ENCODE measurements at places on chromosomes 7 and 10.

GRCh38 chr10:6119423-6119822, 30.6 kb downstream of the RBM17 start:
- no peak for DNase-seq

DNA sequence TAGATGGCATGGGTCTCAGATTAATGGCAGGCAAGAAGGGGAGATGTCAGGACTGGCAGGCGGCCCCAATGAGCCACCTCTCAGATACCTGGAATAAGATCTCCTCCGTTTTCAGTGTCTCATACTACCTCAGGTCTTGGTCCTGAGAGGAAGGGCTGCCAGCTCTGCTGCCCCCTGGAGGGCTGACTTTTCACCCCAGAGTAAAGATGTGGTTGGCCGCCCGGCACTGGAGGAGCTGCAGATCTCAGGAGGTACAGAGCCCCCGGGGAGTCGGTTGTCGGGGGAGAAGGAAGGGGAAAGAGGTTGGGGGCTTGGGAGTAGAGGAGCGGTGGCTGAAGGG, 642 bp upstream of the COL13A1 start:
- DNase-seq = peak; percentile 84

- DNase-seq = no peak
Observed at GRCh38 chr7:150410680-150411346, 31.7 kb downstream of the ZNF775 start.

GRCh38 chr7:35362341-35362740, 108.4 kb upstream of the TBX20 start:
- DNase-seq = no peak

DNA sequence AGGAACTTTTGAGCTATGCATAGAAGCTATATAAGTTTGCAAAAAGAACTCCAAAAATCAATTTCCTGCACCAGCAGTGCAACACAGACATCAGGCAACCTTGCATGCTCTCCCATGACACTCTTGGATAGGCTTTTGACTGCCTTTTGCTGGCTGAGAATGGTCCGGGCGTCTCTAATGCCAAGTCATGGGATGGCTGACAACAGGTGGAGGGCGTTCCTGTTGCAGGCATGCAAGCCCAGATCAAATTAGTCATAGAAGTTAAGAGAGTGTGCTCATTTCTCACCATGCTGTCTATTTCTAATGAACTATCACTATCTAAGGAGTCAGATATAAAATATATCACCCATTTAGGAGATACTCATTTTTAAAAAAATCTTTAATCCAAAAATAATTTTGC, 8.4 kb downstream of the PLCE1 start:
- no peak for DNase-seq

DNA sequence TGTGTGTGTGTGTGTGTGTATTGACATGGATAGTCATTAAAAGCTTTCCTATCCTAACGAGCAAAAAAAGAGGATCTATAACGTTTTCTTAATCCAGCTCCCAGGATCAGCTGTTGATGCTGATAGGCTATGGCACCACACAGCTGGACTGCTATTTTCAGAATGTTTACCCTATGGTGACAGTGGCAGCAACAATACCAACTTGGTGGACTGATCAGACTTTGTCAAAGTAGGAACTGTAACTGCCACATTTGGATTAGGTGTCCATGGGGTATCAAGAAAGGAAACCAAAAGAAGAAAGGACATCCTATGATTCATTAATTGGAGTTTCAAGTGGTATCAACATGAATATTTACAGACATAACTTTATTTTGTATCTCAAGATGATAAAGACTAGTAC, 2.7 kb upstream of the CLEC5A start:
- DNase-seq = no peak

GRCh38 chr7:38831259-38831996, 77.6 kb downstream of the VPS41 start:
- DNase-seq = no peak

DNA sequence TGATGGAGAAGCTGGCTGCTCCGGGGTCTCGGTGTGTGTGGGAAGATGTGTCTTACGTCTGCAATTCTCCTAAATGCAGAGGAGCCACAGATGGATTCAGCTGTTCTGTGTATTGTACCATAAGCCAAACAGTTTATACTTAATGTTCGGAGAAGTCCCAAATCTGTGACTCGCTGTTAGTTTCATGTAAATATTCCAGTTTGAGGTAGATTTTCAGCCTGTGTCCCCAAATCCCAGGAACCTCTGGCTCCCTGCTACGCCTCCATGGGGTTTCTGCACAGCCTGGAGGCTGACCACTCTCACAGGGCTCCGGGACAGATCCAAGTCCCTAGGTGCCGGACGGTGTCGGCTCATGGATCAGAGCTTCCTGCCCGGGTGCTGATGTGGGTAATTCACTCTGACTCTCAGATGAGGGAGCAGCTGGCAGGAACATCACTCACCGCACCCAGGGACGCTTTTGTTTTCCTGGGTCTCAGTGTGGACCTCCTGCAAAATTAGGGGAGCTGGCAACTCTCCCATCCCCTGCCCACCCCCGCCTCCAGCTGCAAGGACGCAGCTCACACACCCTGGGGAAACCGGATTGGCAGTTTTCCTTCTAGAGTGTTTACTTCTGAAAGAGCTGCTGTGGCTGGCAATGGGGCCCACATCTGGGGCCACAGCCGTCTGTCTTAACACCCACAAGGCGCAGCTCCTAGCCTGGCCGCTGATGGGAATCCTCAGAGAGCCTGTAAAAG, 421.1 kb upstream of the FOXK1 start:
- no peak for DNase-seq

GRCh38 chr7:149570784-149571183, 73.2 kb upstream of the ZNF746 start:
- DNase-seq = no peak

DNA sequence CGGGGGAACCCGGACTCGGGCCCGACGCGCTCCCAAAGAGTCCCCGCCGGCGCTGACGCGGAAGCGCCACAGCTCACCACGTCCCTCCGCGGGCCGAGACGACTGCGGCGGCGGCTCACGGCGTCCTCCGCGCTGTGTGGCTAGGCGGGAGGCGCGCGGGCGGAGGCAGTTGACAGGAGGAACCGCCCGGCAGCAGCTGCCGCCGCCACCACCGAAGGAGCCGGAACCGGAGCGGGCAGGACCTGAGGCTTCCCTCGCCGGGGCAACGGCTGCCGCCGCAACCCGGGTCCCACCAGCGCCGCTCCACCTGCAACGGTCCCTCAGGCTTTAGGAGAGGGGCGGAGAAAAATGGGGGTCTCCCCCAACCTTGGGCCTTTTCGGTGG, 334 bp downstream of the ZNF800 start:
- peak; percentile 73 for DNase-seq

DNA sequence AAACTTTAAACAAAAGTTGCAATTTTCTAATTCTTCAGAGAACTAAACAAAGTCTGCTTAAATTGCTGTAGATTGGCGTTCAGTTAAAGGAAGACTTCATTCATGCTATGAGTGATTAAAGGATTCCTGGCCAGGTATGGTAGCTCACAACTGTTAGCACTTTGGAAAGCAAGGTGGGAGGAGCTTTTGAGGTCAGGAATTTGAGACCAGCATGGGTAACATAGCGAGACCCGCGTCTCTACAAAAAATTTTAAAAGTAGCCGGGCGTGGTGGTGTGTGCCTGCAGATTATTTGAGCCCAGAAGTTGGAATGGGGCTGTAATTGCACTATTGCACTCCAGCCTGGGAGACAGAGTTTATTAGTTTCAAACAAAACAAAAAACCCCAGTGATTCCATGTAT, 13.5 kb upstream of the SCRN1 start:
- DNase-seq = no peak

DNA sequence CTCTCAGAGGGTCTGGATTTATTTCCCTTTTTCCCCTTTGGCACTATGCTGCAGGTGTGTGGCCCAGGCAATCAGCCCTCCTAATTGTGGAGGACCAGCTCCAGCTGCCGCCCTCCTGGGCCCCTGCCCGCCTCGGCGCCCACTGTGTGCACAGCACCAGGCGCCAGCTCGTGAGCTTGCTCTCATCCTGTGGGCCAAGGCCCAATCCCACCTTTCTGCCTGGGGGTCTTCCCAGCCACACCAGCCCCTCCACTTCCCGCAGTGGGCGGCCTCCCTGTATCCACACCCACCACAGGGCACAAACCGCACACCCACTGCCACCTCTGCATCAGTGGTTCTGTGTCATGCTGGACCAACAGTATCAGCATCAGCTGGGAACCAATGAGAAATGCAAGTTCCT, 25.5 kb upstream of the SLIT1 start:
- DNase-seq = no peak

DNA sequence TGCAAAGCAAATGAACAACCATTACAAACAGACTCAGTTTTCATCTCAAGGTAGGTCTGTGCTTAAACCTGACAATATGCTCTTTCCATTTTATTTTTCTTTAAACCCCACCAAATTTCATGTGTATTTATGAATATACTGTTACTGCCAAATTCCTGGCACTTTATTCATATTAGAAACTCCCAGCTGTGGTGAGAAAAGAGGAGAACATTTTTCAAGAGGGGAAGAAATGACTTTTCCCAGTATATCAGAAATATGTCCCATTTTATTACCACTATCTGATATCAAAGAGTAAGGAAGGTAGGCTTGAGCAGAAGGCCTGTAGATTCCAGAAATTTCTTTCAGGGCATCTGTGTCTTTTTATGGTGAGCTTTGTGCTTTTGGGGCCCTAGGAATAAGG, 189.6 kb downstream of the ADAM12 start:
- DNase-seq = no peak

DNA sequence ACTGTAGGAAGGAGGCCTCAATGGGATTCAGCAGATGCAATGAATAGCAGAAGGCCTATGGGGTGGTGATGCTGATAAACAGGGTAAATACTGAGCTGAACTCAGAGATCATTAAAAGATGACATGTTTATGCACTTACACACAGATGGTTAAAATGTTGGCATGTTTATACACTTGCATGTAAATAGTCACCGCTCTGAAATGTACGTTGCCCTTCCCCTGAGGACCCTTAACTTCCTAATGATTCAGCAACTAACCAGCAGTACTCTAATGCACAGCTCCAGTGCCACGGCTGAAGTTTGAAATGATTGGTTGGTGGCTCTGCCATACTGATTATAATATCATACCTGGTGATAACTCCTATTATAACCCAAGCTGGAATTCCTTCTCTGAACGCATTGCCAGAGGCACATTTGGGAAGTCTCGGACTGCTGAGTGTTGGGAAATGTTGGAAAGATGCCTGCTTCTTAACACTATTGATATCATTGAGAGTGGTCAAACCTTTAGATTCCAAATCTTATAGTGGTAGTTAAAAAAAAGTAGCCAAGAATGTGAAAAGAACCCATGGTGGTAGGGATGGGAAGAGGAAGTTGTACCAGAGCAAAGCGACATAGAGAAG, 3.7 kb upstream of the CAV1 start:
- peak; percentile 59 for DNase-seq

GRCh38 chr7:28926871-28927597, 31.1 kb downstream of the TRIL start:
- peak; percentile 87 for DNase-seq

DNA sequence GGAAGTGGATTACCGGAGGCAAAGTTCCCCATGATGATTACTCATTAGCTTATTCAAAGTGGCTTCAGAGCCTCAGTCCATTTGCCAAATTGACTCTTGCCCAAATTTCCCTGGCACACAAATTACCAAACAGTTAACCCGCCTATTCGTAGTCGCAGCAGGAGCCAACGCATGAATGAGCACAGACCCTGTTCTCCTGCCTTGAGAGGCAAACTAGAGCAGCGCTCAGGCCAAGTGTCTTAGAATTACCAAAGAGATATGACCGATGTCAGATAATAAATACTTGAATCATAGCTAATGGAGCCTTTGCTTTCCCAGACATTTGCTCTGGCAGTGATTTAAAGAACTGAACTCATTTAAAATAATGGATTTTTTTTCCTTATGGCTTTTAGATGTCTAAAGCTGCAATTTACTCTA, 64.9 kb downstream of the CTTNBP2 start:
- no peak for DNase-seq

- DNase-seq = peak; percentile 39
Observed at GRCh38 chr7:120402079-120402767, 129.2 kb downstream of the KCND2 start.

GRCh38 chr7:44145969-44146911, 5.1 kb upstream of the MYL7 start:
- DNase-seq = peak; percentile 26

DNA sequence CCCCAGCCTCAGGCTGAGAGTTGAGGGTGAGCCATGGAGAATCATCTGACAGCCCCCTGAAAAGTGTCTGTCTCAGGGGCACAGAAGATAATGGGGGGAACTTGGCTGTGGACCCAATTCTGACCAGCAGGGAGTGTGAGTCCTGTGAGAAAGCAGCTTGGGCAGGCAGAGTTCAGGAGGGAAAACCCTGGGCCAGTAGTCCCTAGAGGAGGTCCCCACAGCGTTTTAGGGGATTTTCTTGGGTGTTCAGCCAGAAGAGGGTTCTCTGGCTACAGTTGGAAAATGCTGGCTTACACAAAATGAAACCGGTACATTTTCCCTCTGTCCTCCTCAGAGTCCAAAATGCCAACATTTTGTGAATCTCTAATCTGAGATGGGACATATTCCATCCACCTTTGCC, 35.8 kb upstream of the TRIM8 start:
- no peak for DNase-seq

- DNase-seq = no peak
Observed at GRCh38 chr7:151435971-151436370, 4.0 kb downstream of the CRYGN start.

DNA sequence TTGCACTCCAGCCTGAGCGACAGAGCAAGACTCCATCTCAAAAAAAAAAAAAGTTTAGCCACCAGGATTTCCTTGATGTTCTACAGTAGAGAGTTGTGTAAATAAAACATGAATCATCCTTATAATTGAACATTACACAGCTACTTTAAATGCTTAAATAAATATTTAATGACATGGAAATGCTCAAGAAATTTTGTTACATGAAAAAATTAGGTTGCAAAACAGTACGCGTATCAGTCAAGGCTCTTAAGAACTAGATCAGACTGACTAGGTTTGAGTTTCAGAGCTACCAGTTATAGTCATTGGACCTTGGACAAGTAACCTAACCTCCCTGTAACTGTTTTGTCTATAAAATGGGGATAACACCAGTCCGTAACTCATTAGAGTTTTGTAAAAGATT, 38.7 kb upstream of the GSAP start:
- DNase-seq = no peak
